Ascending aorta (tissue), 2 donors: ENCODE measurements at places on chromosomes 4 and X.

DNA sequence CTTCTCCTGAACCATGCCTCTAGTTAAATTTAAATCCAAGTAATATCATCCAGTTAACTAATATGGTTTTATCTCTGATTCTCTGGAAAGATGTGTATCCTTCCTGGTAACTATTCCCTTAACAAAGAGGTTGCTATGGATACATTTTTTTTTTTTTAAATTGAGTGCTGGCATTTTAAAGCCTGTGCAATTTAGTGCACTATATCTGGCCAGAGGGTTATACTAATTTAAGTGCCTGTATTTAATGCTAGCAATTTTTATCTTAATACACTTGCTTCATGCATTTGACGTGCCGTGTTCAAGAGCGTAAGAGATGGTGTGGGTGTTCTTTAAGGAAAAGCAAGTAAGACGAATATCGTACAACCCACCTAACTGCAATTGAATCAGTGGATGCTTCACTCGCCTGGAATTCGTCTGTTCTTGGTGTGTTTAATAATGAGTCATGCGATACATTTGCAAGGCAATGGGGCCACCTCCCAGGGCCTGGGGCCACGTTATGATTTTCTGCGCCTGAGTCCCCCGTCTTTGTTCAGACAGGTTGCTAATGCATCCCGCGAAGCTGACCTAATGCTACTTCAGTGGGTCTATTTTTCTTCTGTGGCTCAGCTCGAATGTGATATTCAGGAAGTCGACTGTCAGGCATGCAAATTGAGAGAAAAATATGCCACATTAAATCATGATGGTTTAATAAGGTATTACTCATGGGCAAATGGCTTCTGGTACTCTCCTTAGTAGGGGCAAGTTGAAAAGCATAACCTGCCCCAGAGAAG lies 14.2 kb upstream of the MID1 start:
- no peak for DNase-seq

DNA sequence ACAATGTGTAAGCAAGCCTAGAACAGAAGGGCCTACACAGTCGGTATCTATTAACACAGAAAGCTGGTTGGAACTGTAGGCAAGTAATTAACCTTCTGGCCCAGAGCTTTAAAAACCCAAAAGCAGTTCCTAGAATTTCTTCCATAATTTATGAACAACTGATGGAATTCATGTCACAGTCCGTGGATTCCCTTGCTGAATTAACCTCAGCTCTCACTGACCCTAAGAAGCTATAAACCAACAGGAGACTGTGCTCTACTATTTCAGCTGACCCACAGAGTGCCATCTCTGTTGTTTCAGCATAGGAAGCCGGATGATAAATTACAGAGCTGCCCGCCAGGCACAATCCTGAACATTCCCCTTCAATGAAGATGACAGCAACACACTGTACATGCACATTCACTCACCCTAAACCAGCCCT lies 157.3 kb downstream of the PRDM5 start:
- no peak for DNase-seq

DNA sequence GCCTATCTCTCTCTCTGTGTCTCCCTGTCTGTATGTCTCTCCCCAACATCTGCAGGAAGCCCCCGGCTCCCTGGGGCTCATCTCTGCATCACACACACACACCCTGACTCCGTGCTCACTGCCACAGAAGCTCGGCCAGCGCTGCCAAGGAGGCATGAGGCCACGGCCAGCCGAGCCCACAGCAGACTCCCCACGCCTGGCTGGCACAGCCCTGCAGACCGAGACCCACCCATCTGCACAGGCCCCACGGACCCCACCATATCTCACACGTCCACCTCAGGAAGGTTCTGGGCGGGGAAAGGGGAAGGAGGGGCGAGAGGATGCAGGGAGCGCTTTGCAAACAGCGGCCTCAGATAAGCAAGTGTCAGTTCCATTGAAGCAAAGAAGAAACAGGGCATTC lies 28.5 kb upstream of the SLC25A6 start:
- no peak for DNase-seq

DNA sequence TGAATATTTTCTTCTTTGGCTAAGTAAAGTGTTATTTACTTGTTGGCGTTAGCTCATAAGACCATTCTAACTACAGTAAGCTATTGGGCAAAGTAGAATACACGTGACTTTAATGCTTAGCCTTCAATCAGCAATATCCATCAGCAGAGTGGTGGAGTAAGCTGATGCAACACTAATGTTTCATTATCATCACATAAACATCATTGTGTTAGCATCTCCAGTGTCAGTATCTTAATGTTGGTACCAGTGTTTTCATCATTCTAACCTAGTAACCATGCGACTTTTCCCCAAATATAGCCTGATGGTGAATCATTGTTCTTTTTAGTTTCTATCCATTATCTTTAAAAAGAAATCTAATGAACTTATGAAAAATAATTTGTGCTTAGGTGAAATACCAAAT lies 48.5 kb downstream of the APOOL start:
- DNase-seq: no peak

GRCh38 chr4:153560908-153561307 lies 94.7 kb downstream of the TMEM131L start:
- no peak for DNase-seq

DNA sequence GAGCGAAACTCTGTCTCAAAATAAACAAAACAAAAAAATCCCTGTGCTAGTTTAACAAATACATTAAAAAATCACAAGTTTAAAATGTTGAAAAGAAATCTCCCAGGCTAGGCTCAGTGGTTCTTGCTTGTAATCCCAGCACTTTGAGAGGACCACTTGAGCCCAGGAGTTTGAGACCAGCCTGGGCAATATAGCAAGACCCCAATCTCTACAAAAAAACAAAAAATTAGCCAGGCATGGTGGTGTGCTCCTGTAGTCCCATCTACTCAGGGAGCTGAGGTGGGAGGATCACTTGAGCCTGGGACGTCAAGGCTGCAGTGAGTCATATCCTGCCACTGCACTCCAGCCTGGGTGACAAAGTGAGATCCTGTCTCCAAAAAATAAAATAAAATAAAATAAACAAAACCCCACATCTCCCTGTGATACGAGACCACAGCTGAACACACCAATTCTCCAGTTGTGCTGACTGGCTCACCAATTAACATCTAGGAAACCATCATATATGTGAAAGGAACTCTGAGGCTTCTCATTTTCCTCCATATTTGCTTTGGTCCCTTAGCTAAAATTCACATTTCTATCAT lies 7.3 kb downstream of the RPS4X start:
- DNase-seq: no peak

DNA sequence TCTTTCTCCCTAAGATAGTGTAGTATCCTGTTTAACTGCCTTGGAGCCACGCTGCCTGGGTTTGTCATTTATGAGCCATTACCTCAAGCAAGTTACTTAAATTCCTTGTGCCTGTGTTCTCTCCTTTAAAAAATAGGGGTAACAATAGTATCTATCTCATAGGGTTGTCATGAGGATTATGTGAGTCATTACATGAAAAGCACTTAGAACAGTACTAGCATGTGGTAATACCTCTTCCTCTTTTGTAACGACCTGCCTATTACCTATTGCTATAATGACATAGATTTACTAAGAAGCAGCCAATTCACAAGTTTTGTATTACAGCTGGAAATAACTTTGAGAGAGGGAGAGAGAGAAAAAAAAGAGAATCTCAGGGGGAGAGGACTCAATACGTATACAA lies 834.7 kb downstream of the RAPGEF2 start:
- DNase-seq: no peak

GRCh38 chrX:10077425-10078188 lies 79.2 kb upstream of the CLCN4 start:
- DNase-seq: no peak

GRCh38 chrX:107871136-107871535 lies 45.5 kb downstream of the MID2 start:
- no peak for DNase-seq

- no peak for DNase-seq
Observed at GRCh38 chr4:37244583-37245390, at the start of gene NWD2. NWD2 (plus strand) TSS chr4:37244743; CDS start chr4:37245068, 325 bp downstream.

DNA sequence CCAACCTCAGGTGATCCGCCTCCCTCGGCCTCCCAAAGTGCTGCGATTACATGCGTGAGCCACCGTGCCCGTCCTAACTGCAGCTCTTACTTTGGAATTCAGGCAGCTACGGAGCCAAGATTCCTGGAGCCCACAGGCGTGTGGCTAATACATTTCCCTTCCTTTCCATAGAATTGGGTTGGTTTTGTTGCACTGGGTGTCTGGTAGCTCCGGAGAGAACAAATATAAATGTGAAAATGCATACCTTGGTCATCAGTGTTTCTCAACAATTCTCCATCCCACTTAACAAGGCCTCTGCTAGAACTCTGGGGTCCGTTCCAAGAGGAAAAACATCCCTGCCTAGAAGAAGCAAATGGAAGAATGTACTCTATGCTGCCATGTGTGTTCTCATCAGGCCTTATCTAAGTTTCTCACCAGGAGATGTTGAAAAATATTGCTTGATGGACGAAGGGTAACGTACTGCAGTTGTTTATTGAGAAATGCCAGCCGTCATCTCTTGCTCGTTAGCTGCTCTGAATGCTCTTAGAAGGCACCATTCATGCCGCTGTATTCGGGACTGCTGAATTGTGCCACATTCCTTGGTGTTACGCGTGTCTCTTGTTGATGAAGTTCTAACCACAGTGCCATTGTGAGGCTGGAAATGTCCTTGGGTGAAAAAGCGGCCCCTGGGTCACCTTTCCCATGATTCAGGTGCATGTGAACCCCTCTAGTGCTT lies 50.5 kb upstream of the CD99 start:
- no peak for DNase-seq

GRCh38 chrX:47316276-47317025 lies 53.9 kb upstream of the ZNF157 start:
- DNase-seq: no peak

DNA sequence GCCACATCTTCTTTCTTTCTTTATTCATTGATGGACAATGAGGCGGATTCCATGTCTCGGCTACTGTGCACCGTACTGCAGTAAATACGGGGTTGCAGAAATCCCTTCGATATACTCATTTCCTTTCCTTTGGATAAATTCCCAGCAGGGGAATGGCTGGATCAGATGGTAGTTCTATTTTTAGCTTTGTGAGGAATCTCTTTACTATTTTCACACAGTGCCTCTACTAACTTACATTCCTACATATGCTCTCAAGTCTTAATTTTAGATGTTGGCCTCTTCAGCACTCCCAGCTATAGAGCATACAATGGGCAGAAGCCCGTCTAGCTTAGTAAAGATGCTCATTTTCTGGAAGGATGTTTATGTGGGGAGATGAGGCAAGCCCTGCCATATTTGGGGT lies 317.4 kb downstream of the ASMT start:
- DNase-seq: no peak

GRCh38 chr4:108276690-108277089 lies 108.0 kb upstream of the LEF1 start:
- DNase-seq: no peak

GRCh38 chrX:80648023-80648422 lies 161.7 kb downstream of the BRWD3 start:
- no peak for DNase-seq

- no peak for DNase-seq
Observed at GRCh38 chr4:58061967-58062366, 951.8 kb upstream of the IGFBP7 start.

- no peak for DNase-seq
Observed at GRCh38 chr4:108172753-108173598, 4.2 kb upstream of the LEF1 start.

DNA sequence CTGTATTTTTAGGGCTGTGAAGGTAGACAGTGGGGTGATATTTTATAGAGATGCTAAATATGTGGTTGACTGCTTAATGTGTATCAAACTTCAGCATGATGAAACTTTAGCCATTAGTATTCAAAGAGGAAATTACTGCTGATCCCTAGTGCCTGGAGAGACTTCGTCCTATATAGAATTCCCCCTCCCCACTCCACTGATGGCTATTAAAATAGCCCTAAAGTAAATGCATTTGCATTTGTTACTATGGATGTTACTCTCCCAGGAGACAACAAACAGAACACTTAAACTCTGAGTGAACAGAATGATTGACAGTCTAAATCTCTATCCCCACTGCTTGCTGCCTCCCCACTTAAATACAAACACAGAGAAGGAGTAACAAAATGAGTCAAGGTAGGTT lies 39.1 kb downstream of the ADGRL3 start:
- no peak for DNase-seq

GRCh38 chrX:118039591-118039990 lies 77.0 kb downstream of the KLHL13 start:
- DNase-seq: no peak

GRCh38 chr4:76867880-76868655 lies 29.9 kb downstream of the SOWAHB start:
- no peak for DNase-seq

- DNase-seq: no peak
Observed at GRCh38 chr4:168527560-168527959, 30.7 kb downstream of the PALLD start.

DNA sequence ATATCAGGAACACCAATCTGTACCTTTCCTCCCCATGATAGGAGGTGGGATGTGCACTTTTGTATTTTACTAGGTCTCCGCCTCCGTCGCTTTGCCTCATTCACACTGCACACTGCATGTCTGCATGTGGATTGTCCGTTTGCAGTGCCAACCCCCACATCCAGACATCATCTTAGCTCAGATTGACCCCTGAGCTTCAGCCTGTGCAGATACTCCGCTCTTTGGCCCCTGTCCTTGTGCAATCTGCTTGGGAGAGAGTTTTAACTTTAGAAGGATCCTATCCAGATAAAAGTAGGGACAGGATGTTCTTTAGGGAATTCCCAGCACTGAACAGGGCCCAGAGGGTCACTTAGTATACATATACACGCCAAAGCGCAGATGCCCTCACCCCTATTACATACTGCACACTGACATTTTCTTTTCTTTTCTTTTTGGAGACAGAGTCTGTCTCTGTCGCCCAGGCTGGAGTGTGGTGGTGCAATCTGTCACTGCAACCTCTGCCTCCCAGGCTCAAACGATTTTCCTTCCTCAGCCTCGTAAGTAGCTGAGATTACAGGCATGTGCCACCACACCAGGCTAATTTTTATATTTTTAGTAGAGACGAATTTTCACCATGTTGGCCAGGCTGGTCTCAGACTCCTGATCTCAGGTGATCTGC lies 43.3 kb upstream of the FBXW7 start:
- DNase-seq: no peak

DNA sequence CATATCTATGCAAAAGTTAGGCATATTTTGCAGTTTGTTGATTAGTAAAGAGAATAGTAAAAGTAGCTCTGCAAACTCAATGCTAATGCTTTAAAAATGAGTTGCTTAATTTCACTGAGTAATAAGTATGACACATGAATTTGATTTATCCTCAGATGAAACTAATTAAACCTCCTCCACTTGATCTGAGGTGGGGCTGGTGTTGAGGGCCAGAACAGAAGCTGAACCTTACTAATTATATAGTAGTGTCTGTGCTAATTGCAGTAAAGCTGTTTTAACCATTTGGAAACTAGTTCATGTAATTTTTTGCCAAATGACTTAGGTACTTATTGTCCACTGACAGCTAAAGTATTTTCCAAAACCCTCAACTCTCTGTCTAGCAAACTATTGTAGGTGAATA lies 7.7 kb upstream of the PGAM4 start:
- no peak for DNase-seq

- no peak for DNase-seq
Observed at GRCh38 chr4:155573126-155573525, 93.5 kb upstream of the GUCY1A1 start.
